NCI-H345 (cell line): ENCODE measurements at places on chromosomes 4 and X.
A peak's percentile ranks its signal among the peaks of the same experiment; 100 is the strongest.

- peak; percentile 71 for DNase-seq
These were observed 42.4 kb upstream of the RPA4 start for GRCh38 chrX:96841325-96841724.

DNA sequence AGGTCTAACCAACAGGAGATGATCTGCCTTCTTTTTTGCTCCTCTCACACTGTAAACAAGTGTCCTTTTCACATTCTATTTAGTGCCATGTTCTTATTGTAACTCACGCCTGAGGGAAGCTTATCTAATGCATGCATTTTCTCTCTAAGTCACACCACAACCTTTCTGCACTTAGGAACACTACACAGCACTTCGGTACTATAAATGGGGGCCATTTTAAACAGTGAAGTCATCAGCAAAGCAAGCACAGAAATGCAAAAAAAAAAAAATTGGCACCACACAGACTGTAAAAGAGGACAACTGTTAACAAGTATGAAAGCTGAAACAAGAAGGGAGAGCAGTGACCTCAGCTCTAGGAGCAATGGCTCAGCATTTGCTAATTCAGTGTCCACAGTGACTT lies 45.2 kb downstream of the PRSS12 start:
- no peak for DNase-seq

- DNase-seq, result peak; percentile 80
These were observed 76.3 kb upstream of the TRIM2 start for GRCh38 chr4:153127760-153128494.

- DNase-seq, result no peak
These were observed 148.4 kb upstream of the FGF16 start for GRCh38 chrX:77298790-77299189.

- DNase-seq, result peak; percentile 5
These were observed 116.8 kb upstream of the SHISA3 start for GRCh38 chr4:42280327-42281095.

DNA sequence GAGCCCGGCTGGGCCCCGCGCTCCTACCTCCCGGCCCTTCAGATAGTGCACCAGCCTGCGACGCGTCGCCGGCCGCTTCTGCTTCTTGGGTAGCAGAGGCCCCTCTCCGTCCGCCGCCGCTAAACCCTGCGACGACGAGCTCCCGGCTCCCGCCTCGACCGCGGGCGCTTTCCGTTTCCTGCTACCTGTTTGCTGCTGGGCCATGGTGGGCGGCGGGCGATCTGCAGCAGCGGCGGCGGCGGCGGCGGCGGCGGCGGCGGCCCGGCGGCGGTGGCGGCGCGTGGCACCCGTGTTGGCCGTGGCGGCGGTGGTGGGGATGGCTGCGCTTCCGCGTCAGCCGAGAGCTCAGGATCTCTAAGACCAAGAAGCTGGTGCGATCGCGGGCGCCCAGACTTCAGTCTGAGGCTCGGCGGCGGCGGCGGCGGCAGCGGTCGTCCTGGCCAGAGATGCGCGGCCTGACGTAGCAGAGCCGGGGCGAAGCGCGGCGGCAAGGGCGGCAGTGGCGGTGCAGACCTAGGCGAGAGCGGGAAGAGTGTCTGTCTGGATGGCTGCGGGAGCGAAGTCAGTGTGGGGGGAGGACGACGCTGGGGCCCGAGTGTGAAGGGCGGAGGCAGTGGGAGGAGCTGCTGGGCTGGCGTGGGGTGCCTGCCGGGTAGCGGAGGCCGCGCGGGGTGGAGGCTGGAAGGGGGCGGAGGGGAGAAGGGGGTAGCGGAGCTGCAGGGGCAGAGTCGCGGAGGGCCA lies at the start of gene DCAF12L2:
DCAF12L2 (minus strand) TSS at position 569 of the 741 bp plus-strand sequence; CDS start at position 204, 365 bp downstream.
- no peak for DNase-seq

DNA sequence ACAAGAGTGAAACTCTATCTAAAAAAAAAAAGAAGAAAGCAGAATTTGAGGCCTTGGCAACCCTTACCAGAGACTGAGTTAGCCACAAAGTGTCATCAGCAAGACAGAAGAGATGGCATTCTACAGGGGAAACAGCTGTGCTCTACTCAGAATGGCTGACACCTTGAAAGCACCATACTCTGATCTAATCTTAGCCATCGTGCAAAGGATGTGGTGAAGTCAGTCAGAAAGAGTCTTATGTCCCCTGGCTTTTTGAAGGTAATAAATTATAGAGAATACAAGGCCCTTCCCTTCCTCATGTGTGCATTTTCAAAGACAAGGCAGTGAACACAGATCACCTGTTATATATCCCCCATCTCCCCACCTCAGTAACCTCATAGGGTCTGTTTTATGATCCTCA lies 13.2 kb downstream of the CLNK start:
- DNase-seq, result no peak

DNA sequence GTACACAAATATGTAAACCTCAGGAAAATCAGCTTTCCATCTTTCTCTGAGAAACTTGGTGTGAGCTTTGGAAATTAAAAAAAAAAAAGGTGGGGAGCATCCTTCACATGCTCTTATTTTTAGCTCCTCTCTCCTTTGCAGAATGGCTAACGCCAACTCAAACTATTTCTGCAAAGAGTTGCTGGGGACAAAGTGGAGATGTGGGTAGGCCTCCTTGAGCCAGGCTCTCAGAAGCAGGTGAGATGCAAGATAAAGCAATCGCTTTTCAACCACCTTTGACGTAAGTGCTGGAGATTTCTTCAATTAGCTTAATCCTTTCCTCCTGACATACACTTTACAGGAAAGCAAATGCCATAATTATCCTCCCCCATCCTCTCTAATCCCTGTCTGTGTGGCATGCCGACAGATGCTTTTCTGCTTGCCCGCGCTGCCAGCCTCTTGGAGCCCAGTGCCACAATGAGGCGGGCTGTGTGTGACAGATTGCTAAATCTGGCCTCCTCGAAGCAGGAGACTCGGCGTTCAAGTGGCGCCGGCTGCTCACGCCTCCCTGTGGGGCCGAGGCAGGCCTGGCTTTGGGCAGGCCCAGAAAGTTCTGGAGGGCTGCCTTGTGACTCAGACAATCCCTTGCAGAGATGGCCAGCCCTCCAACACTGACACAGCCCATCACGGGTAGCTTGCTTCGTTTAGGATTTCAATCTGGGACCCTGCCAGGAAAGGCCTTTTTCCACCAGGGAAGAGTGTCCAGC lies 64.9 kb upstream of the SOD3 start:
- no peak for DNase-seq

DNA sequence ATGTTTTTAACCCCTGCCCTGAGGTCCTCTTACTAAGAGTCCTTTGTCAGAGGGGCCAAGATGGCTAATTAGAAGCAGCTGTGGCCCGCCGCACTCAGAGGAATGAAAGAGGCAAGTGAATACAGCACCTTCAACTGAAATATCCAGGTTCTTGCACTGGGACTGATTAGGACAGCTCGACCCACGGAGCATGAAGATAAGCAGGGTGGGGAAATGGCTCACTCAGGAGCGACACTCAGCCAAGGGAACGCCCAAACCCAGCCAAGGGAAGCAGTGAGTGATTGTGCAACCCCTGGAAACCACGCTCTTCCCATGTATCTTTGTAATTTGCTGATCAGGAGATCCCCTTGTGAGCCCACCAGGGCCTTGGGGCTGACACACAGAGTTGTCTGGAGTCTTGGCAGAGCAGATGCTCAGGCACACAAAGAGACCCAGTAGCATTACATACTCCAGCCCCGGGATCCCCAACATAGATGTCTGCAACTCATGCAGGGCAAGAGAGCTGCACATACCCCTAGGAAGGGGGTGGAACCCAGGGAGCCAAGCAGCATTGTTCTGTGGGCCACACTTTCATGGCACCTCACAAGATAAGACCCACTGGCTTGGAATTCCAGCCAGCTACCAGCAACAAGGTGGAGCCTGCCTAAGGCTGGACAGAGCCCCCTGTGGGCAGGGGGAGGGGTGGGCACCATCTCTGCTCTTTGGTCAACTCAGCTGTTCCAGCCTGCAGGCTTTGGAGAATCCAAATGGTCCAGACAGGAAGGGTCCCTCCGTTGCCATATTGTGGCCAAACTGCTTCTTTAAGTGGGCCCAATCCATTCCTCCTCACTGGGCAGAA lies 23.3 kb downstream of the F8A3 start:
- DNase-seq, result no peak

GRCh38 chrX:155027509-155028066 lies 944 bp downstream of the FUNDC2 start:
- DNase-seq, result peak; percentile 14

DNA sequence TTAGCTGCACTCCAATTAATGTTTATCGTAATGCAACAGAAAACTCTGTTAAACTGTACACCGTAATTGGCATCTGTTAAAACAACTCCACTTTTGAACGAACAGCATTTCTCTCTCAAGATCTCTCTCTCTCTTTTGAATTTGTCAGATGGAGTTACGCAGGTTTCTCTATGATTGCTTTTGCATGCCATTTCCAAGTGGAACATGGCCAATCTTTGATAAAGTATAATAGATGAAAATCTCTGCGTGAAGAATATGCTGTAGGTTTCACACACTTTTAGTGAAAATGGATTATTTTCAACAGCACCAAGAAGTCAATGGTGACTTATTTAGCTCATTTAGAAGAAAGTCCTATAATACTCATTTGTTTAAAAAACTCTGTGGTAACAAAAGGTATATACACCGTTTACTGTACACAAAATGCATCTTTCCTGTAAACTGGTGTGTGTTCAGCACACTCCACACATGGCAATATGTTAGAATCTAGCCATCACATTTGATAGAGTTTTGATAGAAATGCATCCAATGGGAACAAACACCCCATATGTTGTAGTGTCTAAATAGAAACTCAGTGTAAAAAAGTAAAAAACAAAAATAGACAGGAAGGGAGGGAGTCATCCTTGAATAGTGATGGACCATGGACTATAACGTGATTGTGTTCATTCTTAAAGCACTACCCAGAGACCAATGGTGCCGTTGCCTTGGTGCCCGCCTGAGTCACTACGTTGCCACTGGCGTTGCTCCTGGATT lies 5.8 kb upstream of the FGFBP2 start:
- DNase-seq, result no peak

- no peak for DNase-seq
These were observed 66.5 kb downstream of the CLCN4 start for GRCh38 chrX:10223276-10223675.

DNA sequence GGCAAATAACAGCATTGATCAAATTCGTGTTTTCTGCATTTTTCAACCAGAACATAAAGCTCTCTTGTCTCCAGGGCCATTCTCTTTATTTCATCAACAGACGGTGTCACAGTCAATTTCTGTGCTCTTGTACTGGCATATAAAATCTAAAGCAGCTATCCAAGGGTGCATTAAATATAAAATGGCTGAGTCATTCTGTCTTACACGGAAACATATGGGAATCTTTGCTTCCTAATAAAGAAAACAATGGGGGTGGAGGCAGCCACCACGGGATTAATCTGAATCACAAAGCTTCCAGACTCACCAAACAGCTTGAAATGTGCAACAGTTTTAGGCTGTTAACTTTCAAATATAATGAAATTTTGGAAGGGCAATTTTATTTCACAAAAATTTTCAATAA lies 132.6 kb downstream of the IL15 start:
- no peak for DNase-seq

GRCh38 chrX:69264158-69264581 lies 98.9 kb upstream of the PJA1 start:
- DNase-seq, result no peak

- no peak for DNase-seq
These were observed 146.5 kb downstream of the SH3BGRL start for GRCh38 chrX:81348388-81348787.

DNA sequence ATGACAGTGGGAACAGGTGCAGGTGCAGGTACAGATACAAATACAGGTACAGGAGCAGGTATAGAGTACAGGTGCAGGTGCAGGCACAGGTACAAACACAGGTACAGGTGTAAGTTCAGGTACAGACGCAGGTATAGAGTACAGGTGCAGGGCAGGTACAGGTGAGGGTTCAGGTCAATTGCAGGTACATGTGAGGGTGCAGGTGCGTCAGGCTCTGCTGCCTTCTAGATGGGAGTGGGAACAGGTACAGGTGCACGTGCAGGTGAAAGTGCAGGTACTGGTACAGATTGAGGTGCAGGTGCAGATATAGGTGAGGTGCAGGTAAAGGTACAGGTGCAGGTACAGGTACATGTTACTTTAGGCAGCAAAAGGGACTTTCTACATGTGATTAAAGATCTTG lies 85.7 kb downstream of the CRLF2 start:
- DNase-seq, result no peak

DNA sequence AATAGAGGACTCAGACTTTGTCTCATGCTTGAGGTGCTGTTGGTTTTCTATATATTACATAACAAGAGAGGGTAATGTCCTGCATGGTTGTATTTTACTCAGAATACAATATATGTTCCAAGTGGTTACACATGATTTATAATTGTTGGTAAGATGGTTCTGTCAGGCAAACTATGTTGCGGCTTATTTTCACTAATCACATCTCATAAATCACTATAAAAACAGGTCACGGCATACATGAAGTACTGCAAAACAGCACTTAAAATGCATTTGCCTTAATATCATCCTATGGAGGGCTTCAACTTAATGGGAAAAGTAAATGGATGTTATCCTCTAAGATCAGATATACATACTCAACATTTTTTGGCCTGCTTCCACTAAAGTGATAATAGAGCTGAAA lies 246.0 kb upstream of the ARSJ start:
- DNase-seq, result no peak

GRCh38 chr4:188993871-188994270 lies 854.6 kb downstream of the TRIML1 start:
- peak; percentile 16 for DNase-seq

GRCh38 chr4:77913348-77913747 lies 50.7 kb downstream of the MRPL1 start:
- no peak for DNase-seq

DNA sequence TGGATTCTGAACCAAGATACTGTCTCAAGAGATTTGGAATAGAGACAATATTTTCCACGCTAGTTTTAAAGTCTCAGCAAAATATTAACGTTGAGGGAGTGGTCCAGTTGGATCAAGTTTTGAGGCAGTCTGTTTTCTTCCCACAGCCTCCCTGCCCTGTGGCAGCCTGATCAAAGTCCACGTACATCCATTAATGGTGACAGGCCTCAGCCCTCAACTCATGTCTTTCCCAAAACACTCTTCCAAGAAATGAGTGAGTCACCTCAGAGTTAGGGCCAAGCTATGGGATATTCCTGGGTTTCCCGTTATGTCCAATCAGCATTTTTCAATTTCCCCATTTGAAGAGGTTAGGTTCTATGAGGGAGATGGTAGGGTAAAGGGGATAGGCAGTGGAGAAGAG lies 28.5 kb downstream of the EGFL6 start:
- no peak for DNase-seq

GRCh38 chr4:94814237-94814636 lies 56.5 kb downstream of the BMPR1B start:
- no peak for DNase-seq

GRCh38 chrX:109732807-109733612 lies at the start of gene ACSL4:
ACSL4 (minus strand) TSS chrX:109733257; CDS start chrX:109683363, 49,894 bp downstream.
- peak; percentile 90 for DNase-seq

- peak; percentile 90 for DNase-seq
These were observed 28.9 kb upstream of the MTMR1 start for GRCh38 chrX:150664290-150664689.

GRCh38 chr4:76569706-76570105 lies 134.7 kb downstream of the SHROOM3 start:
- no peak for DNase-seq

- peak; percentile 89 for DNase-seq
These were observed 426 bp upstream of the C4orf51 start for GRCh38 chr4:145679520-145679919.

- DNase-seq, result no peak
These were observed 60.4 kb downstream of the CLCN4 start for GRCh38 chrX:10217198-10217597.
